ENCODE measurements at places on chromosomes 12 and 14.

GRCh38 chr14:22850944-22851764 lies 14.8 kb downstream of the MMP14 start:
- no peak for DNase-seq

DNA sequence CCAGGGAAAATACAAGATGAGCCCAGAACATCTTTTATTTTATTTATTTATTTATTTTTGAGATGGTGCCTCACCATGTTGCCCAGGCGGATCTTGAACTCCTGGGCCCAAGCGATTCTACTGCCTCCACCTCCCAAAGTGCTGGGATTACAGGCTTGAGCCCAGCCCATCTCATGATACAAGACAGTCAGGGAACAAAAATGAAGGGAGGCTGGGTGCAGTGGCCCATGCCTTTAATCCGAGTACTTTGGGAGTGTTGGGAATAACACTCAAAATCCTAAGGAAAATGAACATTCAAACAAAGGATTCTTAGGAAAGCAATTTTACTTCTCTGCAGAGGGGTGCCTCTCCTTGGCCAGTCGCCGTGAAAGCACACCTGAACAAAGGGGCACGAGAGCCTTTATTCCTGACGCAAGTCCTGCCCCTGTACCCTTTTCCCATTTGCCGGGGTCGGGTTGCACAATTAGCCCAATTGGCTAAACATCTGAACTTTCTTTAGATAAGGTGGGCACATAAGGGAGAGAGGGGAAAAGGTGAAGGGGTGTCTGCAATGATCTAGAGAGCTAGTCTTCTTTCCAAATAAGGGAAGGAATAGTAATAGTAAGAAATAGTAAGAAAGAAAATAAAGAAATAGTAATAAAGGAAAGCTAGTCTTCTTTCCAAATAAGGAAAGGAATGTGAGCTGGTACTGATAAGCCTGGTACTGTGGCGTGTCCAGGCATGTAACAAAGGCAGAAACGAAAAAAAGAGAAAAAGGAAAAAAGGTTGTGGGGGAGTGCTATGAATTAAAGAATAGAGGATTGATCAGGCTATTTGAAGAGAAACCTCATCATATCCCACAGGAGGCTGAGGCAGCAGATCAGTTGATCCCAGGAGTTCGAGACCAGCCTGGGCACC lies 13.4 kb downstream of the NCAPD2 start:
- no peak for DNase-seq

DNA sequence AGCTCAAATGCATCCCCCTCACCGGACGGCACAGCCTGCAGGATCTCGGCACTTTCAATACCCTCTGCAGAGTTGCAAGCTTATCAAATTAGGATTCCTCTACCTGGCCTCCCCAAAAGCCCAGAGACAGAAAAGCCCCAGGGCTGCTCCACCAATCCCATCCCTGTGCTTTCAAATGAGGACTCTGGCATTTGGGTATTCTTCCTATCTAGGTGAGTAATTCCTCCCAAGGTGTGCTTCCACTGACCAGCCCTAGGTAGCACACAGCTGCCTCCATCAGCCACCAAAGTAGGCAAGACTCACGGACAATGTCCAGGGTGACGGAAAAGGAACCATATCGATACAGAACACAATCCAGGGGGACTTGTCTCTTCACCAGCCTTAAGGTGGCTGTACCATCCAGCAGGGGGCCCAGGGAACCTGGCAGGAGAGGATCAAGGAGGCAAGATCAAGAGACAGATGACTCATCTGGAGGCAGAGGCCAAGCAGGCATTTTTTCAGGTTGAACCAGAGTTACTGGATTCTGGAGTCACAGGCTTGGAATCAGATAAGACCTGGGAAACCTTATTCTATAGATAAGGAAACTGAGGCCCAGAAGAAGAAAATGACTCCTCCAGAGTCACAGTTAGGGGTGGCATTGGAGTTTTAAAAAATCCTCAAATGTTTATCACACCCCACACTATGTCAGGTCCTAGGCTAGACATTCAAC lies 9.9 kb downstream of the PMEL start:
- DNase-seq: no peak

DNA sequence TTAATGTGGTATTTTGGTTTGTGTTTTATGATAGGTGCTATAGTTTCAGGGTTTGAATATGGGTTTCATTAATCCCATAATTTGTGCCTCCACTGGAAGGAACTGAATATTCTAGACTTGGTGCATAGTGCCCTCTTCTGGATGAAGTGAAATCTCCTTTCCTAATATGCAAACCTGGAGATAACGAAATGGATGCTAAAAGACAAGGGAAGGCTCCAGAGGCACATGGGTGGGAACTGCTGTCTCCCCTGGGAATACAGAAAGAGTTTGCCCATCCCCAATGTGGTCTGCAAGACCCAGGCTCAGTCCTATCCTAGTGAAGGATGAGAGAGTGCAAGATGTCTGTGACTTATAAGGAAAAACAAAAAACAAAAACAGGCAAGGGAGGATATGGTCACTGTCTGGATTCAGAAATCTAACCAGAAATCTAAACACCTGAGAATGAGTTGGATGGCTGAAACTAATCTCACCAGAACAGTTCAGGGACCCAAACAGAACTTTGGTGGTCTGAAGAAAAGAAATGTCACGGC lies 142.3 kb upstream of the TMPO start:
- no peak for DNase-seq

DNA sequence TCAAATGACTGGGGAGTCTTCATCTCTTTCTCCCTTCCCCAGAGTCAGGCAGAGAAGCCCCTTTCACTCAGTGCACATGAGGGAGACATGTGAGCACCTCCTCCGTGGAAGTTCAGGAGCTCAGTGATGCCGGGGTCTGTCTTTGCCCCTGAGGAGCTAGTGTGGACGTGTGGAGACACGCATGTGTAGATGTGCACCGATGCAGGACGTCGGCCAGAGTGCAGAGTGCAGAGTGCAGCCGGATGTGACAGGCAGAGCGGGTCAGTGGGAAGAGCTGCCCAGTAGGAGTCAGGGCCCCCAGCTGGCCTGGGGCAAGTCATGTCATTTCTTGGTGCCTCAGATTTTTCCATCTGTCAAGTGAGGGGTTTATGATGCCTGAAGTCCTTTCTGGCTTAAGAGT lies 20.7 kb downstream of the TSPAN9 start:
- DNase-seq: no peak

DNA sequence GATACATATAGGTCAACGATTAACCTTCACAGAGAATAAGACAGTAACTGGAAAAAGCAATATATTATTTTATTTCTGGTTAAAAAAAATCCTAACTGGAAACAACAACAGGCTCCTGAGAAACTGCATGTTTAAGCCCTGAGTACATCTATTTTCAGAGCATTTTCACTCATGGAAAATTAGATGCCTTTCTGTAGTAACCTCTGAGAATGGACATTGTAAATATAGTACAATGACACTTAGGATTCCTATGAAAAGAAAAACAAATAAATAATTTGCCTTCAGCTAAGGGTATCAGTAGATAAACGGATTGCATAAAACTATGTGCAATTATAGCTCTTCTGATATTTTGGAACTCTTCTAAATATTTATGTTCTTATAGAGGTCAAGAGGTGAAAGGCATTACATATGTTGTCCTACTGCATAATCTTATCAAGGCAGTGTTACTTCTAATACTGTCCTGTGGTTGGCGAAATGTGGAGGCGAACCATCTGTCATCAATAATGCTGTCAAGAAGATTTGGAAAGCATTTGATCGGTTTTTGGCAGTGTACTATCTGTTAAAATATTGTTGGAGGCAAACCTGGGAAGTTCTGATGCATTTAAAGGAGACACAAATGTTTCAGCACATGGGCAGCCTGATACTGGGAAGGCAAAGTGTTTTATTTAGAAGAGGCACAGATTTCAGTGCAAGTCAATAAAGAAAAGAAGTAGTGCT lies 381.8 kb downstream of the BTG1 start:
- DNase-seq: no peak

DNA sequence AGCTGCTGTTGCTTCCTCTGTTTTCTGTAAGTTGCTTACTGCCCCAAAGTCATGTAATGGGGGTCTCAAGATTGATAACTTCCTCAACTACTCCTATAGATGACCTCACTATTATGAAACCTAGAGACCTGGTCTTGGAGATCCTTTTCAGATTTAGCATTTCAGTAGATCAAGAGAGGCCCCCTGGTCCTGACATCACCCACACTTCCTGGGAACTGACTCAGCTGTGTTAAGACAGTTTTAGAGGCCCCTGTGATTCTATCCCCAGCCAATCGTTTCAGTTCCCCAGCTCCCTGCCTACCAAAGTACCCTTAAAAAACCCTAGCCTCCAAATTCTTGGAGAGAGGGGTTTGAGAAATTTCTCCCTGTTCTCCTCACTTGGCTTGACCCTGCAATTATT lies 9.2 kb upstream of the ARG2 start:
- DNase-seq: no peak

GRCh38 chr12:15393037-15393436 lies 70.7 kb downstream of the PTPRO start:
- no peak for DNase-seq

DNA sequence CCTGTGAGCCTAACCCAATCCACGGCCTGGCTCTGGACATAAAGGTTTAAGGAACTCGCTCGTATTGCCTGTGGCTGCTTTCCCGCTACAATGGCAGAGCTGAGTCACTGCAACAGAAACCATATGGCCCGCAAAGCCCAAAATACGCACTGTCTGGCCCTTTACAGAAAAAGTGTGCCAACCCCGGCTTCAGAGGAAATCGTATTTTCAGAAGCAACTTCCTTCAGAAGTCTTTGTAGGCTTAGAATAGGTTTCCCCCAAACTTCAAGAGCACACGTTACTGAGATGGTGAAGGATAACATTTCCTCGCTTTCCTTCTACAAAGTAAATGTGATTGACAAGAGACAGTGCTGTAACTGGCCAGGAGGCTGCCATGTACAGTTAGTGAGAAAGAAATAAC lies 34.8 kb upstream of the TESC start:
- no peak for DNase-seq

DNA sequence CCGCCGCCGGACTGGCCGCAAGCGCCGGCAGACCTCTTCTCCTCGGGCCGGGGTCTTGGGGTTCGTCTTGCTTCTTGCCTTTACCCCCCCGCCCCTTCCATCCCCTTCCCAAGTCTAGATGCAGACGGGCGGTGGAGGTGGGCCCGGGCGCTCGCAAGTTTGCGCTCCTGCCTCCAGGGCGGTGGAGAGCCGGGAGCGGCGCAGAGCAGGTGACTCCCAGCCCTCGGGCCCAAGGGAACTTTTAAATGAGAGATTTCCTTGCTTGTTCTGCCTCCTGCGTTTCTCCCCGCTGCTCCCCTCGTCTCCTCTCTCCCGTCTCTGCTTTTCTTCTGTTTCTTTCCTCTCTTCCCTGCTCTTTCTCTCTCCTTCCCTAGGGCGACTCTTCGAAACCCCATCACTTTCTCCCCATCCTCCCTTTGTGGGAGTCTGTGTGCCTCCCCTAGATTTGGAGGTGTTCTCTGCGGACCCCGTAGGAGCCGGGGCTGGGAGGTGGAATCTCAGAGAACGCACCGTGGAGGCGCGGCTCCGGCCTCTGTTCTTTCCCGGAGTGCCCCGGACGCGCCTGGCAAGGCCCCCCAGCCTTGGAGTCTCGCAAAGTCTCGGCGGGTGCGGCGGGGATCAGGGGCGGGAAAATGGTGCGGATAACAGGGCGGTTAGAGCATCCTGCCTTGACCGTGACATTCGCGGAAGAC lies 114.7 kb upstream of the MYL2 start:
- peak; percentile 52 for DNase-seq

DNA sequence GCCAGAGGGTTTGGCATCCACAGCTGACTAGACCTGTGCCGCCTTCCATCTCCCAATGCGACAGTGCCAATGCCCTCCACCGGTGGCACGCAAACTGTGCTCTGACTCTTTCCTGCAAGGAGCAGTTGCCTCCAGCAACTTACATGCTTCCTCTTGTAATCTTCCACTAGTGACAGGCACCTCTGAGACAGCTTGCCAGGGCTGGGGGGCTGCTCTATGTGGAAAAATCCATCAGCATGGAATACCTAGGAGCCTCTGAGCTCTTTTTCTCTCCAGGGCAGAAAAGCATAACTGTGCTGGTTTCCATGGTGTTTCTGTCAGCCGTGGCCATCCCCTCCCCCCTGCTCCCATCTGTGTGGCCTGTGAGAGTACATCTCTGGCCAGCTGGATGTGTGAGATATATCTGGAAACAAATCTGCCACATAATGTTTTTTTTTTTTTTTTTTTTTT lies 110.6 kb downstream of the MYRFL start:
- DNase-seq: peak; percentile 68

GRCh38 chr14:37452323-37452722 lies 142.7 kb downstream of the FOXA1 start:
- DNase-seq: no peak

DNA sequence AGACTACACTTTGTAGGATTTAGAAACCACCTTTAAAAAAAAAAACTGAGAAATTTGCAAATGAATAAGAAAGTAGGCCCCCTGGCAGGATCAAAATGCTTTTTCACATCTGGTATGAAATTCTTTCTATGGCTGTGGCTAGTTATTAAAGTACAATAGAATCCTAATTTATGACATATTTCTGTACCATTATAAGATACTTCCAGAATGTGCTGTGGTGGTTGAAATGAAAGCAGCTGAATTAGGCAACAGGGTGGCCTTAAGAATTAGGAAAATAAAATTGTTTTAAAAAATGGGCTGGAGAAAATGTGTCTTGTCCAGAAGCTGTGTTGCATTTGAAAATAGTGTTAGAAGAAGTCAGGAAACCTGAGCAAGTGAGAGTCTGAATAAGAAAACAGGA lies 85.9 kb upstream of the PDE3A start:
- DNase-seq: no peak

GRCh38 chr12:51695241-51696010 lies 104.4 kb downstream of the SCN8A start:
- DNase-seq: no peak

DNA sequence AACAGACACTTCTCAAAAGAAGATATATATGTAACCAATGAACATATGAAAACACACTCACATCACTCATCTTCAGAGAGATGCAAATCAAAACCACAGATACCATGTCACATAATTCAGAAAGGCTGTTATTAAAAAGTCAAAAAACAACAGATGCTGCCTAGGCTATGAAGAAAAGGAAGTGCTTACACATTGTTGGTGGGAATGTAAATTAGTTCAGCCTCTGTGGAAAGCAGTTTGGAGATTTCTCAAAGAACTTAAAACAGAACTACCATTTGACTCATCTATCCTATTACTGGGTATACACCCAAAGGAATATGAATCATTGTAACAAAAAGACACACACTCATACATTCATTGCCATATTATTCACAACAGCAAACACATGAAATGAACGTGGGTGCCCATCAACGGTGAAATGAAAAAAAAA lies 35.1 kb downstream of the EIF2S3B start:
- DNase-seq: no peak

GRCh38 chr14:92503756-92504491 lies 9.7 kb upstream of the RIN3 start:
- DNase-seq: no peak

- no peak for DNase-seq
Observed at GRCh38 chr12:13707829-13708228, 273.6 kb downstream of the GRIN2B start.

- DNase-seq: no peak
Observed at GRCh38 chr12:19006626-19007137, 122.9 kb upstream of the PLEKHA5 start.

All from glutamatergic neuron (in vitro differentiated cells).